ENCODE measurements at places on chromosomes 1 and 21. TPM values are rescaled to one million over a fixed set of nuclear protein-coding genes. Genes with fewer than 3 reads are reported as not detected.

The SH2D1B gene
- total RNA-seq: not detected

The ARMH1 gene
- 7.9 TPM for total RNA-seq

The CDCA8 gene
- total RNA-seq: 111 TPM

The NBPF6 gene
- total RNA-seq: not detected

The DENND2D gene
- 9.8 TPM for total RNA-seq

The ZBTB18 gene
- 12.2 TPM for total RNA-seq

The S100A8 gene
- total RNA-seq: not detected

GRCh38 chr1:73056826-73057225 is 774.5 kb upstream of the NEGR1 start:
- DNase-seq: no peak

GRCh38 chr1:4165686-4166300 is 265.7 kb upstream of the C1orf174 start:
- DNase-seq: no peak

DNA sequence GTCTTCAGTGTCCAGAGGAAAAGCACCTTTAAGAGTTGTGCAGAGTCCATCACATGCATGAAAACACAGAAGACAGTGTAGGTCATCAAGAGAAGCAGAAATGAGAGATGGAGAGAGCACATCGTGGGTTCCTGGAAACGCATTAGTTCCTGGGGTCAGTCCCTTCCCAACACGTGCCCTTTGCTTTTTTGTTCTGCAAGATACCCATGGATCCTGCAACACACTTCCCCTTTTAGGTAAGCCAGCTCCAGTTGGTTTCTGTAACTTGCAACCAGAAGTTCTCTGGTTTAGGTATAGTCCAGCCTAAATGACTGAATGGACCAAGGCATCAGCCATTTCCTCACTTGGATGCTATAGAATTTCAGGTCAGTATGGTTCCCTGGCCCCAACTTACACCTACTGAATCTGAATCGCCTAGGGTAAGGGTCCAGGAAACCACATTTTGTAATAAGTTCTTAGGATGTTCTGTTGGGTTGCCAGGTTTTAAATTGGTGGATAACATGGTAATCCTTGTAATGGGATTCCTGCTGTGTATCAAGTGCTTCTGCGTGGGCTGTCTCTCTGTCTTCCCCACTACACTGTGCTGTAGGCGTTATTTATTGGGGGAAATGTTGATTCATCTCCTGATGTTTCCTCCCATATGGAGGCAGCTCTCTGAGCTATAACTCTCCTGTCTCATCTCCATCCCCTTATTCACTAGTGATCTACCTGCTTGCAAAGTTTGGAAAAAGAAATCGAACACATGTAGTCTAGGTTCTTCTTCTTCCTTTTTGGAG is 230.6 kb downstream of the TNR start:
- no peak for DNase-seq

DNA sequence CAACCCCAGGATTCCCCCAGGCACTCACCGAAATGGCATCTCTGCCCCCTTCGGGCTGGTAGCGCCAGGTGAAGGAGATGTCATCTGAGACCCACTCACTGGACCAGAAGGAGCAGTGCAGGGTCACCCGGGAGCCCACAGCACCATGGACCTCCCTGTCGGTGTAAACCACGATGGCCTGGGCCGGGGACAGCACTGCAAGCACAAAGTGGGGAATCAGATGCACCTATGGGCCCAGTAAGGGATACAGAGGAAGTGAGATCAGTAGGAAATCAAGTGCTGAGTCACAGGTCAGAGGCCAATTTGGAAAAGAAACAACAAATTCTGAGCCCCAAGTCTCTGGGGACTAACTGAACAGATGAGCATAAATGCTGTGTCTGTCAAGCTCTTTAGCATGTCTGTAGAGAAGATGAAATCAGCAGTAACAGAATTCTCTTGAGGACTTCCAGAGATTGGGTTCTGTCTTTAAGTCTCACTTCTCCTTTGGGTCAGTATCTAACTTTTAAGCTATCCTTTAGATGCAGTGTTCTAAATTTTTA is 2.5 kb downstream of the MPZ start:
- DNase-seq: peak; percentile 58

- peak; percentile 14 for DNase-seq
Observed at GRCh38 chr1:98053471-98054366, 132.9 kb upstream of the DPYD start.

DNA sequence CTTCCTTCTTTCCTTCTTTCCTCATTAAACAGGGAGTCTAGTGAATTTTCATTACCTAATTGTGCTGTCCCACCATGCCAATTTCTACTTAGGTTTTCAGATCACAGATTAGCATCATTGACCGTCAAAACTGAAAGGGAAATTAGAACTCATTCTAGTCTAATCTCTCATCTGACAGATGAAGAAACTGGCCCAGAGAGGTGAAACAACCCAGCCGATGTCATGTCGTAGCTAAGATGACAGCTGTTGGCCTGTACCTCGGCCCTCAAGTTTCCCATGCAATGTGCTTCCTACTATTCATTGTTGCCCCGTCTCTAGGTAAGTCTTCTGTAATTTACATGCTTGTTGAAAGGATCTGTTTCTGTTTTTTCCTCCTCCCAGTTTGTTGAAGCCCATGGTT is 128.2 kb upstream of the KIAA0040 start:
- DNase-seq: no peak

DNA sequence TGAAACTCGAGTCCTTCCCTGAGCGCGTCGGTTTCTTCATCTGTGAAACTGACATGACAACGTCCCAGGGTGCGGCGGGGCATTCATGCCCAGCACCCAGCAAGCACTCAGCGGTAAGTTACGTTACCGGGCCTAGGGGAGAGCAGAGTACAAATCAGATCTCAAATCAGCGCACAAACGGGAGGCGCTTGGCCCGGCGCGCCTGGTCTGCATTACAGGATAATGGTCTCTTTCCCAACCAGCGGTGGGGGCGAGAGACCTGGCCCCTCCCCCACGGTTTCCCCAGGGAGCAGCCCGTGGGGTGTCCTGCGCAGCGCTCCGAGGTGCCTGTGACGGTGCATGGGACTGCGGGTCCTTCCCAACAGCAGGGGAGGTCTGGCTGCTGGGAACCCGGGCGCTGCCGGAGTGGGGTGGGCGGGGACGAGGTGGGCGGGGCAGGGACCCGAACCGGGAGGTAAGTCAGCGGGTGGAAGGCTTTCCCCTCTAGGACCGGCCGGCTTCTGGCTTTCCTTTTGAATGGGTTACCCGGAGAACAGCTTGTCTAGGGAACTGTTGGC is 1.0 kb downstream of the TMEM51 start:
- no peak for DNase-seq

DNA sequence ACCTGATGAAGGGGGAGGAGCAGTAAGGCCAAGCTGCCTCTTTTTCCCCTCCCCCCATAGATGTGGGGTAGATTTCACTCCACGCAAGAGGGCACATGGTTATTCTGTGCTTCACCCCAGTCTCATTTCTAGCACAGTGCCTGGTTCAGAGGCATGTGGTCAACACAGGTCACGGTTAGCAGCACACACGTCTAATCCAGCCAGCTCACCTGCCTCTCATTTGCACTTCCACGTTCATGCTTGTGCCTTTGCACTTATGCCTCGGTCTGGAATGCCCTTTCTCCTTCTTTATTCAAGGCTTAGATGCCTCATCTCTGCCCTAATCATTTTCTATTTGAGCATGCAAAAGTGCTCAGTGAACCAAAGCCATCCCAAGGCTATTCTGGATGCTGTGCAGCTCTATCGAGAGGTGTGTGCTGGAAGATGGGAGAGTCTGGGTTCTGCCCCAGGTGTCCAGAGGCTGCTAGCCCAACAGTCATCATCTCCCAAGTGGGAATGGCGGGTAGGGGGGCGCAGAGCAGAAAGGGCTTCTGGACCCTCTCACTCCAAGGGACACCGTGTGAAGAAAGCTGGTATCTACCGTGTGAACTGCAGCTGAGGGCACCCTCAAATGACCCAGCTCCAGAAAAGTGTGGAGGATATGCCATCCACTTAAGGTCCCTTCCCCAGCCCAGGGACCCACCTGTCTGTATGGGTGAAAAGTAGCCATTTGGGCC is 2.1 kb upstream of the A3GALT2 start:
- peak; percentile 19 for DNase-seq

- no peak for DNase-seq
Observed at GRCh38 chr1:156648951-156649350, 7.0 kb downstream of the BCAN start.

DNA sequence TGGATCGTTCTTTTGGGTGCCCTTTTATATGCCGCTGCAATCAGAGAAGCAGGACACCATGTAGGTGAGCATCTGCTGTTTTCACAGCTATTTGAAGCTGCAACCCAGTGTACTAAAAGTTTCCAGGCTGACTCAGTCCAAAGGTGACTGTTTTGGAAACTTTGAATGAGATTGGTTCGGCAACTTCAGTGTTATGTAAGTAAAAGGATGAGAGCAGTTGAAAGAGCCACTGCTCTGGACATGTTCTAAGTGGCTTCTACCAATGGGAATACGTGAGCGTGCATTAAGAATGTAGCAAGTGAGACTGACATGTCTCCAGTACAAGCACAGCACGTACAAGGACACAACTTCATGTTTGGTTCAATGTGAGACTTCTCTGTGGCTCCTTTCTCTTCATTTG is 55.6 kb downstream of the DDR2 start:
- no peak for DNase-seq

DNA sequence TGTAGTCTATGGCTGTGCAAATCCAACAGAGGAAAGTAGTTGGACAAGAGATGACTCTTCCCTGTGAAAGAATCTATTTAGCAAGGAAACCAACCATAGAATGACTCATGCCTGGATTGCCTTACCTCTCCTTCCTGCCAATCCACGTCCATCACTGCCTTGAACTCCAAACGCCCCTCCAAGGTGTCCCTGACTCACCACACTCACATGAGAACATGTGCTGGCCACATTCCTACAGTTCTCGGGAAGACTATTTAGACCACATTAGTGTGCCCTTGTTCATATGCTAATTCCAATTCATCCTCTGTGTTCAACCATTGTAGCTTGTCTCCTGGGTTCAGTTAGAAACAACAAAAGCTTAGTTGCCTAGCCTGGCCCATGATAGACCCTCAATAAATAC is 157.3 kb downstream of the SLC30A10 start:
- DNase-seq: no peak

DNA sequence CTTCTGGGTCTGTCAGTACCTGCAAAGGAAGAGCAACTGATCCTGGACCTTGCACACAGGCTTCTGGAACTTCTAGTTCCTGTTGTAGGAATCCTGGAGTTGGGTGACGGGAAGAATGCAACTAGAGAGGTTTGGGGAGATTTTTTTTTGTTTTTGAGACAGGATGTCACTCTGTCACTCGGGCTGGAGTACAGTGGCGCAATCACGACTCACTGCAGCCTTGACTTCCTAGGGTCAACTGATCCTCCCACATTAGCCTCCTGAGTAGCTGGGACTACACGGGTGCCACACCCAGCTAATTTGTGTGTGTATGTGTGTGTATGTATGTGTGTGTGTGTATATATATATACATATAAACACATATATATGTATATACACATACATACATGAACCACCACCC is 18.8 kb downstream of the ENTREP3 start:
- DNase-seq: no peak

- no peak for DNase-seq
Observed at GRCh38 chr1:175888996-175889395, 145.6 kb upstream of the TNR start.

DNA sequence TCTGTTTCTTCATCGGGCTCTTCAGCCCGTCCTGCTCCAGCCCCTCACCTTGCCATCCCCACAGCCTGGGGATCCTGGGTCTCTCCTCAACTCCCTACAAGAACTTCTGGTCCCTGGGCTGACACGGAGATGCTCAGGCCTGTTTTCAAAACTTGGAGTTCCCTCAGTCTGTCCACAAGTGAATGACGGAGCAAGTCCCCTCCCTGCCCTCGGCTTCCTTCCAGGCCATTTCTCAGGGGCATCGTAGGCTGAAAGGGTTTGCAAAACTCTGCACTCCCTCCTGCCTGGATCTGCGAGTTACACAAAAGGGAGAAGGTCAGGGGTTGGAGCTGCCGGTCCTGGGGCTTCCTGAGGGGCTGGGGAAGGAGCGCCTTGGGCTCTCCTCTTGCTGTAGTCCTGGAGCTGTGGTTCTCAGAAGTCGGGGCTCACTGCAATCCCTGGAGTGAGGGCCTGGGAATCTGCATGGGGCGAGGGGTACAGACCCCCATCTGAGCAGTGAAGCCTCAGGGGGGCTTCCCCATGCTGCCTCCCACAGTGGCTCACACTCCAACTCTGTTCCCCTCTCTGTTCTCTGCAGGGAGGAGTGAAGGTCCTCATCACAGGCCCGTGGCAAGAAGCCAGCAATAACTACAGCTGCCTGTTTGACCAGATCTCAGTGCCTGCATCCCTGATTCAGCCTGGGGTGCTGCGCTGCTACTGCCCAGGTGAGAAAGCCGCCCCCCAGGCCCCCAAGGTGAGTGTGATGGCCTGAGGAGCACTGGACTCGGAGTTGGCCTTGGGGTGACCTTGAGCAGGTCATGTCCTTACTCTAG is 100.6 kb upstream of the VAMP3 start:
- DNase-seq: no peak

GRCh38 chr1:100720751-100721150 is 1.2 kb downstream of the VCAM1 start:
- DNase-seq: no peak

DNA sequence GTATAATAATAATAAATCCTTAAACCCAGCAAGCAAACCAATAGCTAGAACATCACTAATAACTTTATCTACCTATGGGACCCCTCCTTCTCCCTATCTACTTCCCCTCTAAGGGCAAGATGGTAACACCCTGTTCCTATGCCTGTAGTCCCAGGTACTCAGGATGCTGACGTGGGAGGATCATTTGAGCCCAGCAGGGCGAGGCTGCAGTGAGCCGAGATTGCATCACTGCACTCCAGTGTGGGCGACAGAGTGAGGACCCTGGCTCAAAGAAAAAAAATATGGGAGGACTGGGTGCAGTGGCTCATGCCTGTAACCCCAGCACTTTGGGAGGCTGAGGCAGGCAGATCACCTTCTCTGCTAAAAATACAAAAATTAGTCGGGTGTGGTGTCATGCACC is 143.1 kb upstream of the SLC45A1 start:
- no peak for DNase-seq

DNA sequence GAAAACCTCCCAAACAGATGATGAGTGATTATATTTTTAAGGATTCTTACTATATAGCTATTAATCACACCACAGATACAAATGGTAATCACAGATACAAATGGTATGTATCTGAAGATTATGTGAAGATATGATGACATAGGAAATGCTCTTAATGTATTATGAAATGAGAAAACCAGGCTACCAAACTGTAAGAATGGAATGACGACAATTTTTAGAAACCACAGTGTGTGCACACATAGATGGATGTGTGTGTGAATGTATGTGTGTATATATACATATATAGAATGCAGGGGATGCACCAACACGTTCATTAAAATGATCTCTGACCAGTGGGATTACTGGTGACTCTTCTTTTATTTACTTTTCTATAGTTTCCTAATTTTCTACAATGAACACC is 21.5 kb upstream of the ENAH start:
- no peak for DNase-seq
